ENCODE measurements at places on chromosomes 1 and 21. TPM values are rescaled to one million over a fixed set of nuclear protein-coding genes. Genes with fewer than 3 reads are reported as not detected.

- peak; percentile 42 for DNase-seq
Measured at GRCh38 chr1:182392050-182393028, 749 bp upstream of the GLUL start.

Gene CHIA
- total RNA-seq, result not detected

GRCh38 chr1:181784039-181784683, 277.4 kb downstream of the ZNF648 start:
- DNase-seq, result no peak

Gene DHCR24
- total RNA-seq, result 1.6 TPM

Gene RXFP4
- not detected for total RNA-seq

DNA sequence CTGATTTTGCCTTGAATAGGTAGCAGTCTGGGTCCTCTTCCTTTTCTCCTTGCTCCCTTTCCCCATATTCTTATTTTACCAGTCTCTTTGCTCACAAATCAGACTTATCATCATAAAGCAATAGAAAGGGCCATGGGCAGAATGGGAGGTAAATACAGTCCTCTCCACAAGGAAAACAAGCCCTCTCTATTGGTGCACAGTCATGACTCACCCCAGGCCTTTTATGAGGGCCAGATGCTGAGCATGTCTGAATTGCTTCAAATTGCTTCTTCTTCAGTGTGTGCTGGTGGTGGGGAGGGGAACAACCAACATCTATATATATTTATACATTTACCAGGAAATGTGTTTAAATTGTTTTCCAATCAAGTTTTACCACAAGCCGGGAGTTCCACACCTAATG, 75.2 kb downstream of the GFI1 start:
- DNase-seq, result no peak

Gene AIRE
- total RNA-seq, result not detected

Gene WNT3A
- not detected for total RNA-seq

Gene OR10Z1
- total RNA-seq, result not detected

All from CD8-positive, alpha-beta T cell (primary cell).